ENCODE measurements at places on chromosomes 6 and 20. TPM values are rescaled to one million over a fixed set of nuclear protein-coding genes. Genes with fewer than 3 reads are reported as not detected.
A peak's percentile ranks its signal among the peaks of the same experiment; 100 is the strongest.

DNA sequence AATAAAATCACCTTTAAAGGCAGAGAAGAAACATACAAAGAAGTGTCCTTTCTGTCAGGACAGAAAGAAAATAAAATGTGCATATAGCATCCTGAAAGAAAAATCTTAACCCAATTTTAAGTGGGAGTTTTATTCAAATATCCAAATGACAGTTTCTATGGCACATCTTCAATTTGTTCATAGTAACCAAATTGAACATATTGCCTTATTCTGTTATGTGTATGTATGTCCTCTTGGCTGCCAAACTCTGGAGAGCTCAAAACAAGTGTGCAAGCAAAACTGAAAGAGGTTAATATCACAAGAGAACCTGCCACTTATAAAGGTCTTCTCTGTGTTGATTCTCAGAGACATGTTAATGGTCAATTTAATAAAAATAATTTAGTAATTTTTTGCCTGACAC, 334.7 kb downstream of the BCKDHB start:
- DNase-seq, result no peak

DNA sequence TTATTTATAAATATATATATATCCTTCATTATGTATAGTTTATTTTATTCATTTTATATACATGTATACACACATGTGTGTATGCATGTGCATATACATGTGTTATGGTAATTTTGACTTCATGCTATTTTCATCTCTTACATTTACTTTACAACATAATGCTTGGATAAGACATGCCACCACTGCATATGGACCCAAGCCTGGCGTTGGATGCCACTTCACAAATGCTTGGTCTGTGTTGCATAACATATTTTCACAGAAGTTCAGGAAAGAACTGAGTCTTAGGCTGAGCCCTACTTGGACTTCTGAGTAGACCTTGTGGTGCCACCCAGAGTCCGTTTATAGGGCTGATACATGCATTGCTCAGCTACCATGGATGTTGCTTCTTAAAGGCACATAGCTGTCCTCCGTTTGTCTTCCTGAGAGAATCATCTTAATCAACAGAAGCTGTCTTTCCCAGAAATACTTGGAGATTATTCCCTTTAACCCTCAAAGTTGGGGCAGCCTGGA, 337.8 kb downstream of the BTBD3 start:
- DNase-seq, result no peak

DNA sequence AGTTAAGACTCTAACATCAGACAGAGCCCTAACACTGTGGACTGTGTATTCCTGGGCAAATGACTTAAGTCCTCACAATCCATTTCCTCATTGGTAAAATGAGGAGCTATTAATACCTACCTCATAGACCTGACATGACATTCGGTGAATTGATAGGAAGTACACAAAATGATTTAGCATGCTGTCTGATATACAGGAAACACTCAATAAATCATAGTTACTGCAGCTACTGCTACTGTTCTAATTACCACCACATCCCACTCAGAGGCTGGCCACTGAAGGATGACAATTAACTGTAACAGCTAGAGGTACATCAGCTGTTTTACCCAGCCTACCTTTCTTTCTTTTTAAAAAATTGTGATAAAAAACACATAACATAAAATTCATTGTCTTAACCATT, 87.7 kb downstream of the PLCG1 start:
- DNase-seq, result no peak

DNA sequence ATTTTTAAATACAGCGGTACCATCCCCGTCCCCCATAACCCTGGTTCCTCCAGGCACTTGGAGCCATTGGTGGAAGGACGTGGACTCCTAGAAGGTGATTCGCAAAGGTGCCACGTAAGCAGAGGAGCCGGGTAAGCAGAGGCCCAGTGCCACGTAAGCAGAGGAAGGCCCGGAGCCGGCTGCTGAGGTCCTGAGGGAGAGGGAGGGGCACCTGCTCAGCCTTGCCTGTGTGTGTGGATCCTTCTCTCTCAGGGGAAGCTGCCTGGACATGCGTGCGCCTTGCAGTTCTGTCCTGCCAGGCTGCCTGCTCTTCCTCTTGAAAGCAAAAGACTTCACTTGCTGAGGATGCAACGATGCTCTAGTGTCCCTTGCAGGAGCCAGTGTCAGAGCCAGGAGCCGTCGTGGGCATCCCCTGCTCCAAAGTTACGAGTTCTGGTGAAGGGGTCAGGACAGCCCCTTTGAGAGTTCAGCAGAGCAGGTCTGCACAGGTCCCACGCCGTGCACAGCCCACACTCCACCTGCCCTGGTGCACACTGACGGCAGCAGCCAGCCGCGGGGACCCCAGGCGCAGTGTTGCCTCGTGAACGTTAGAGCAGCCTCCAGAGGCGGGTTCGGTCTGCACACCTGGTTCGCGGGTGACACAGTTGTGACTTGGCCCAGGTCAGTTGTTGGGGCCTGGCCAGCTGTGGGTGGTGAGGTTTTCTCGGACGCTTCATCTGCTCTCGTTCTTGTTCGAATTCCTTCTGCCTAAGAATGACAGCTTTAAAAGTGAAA, 1.9 kb upstream of the NKAIN4 start:
- DNase-seq, result no peak

GRCh38 chr6:166419286-166419685, 36.5 kb upstream of the MPC1 start:
- peak; percentile 75 for DNase-seq

DNA sequence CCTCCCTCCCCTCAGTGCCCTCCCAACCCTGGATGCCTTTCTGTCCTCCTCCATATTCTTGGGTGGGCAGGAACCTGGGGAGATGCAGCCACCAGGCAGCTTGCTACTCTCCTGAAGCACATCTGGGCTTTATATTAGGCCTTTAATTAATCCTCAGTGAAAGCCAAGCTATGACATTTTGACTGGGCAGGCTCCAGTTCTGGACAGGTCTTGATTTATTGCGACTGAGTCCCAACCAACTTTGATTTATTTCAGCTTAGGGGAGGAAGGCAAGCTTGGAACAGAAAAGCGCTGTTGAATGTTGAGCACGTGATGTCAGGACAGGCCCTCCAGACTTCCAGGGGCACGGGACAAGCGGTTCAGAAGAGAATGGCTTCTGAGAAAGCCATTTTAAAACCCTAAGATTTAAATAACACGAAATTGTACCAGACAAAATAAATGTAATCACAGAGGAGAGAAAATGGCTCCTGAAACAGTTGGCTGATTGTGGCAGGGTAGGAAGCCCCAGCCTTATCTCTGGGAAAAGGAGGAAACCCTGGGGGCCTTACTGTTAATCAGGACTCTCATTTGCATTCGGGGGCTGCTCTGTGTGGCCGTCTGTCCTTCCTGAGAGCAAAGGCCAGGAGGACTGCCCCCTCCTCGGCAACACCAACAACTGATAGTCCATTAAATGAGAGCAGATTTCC, 294.2 kb downstream of the FOXC1 start:
- DNase-seq, result no peak

DNA sequence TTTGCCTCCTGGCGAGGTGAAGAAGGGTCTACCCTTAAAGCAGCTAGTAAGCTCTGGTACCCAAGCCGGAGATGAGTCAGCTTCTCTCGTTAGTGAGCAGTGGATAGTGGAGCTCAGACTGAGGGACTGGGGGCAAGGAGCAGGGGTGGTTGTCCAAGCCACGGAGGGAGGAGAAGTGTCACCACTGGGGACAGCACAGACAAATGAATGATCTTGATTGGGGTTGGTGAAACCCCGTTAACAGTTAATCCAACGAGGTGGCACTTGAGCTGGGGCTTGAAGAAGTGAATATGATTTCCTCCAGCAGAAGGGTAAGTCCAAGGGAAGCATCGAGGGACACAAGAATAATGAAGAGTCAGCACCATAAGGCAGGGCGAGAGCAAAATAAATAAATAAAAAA, 43.0 kb downstream of the JARID2 start:
- DNase-seq, result no peak

DNA sequence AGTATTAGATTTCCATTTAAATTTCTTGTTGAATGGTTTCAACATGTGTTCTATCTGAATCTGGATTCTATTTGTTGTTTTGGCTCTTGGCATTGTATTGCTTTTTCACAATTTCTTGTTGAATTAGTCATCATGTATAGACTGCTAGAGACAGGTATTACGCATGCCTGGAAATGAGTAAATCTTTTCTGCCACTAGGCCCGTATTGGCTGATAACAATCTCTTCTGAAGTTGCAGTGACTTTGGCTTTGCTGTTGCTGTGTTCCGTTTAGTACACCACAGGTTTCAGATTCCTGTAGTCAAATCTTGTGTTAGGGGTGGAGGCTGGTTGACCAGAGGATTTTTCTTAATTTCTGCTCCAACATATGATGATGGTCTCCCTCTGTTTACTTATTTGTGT, 1339.4 kb downstream of the GRIK2 start:
- DNase-seq, result no peak

DNA sequence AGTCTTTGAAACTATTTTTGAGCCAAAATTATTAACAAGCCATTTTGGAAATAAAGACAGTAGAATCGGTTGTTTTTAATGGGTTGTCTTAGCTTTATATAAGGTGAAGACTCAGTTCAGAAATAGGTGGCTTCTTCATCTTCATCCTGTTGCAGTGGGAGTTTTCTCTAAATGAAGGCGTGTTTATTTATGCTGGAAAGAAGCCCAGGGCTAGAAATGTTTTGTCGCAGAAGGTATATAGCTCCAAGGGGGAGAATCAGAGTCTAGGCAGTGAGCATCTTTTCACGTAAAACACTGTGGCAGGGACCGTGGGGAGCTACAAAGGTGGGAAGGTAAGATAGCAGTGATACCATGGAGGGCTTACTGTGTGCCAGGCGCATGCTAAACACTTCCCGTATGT, 34.3 kb downstream of the FARS2 start:
- DNase-seq, result no peak

DNA sequence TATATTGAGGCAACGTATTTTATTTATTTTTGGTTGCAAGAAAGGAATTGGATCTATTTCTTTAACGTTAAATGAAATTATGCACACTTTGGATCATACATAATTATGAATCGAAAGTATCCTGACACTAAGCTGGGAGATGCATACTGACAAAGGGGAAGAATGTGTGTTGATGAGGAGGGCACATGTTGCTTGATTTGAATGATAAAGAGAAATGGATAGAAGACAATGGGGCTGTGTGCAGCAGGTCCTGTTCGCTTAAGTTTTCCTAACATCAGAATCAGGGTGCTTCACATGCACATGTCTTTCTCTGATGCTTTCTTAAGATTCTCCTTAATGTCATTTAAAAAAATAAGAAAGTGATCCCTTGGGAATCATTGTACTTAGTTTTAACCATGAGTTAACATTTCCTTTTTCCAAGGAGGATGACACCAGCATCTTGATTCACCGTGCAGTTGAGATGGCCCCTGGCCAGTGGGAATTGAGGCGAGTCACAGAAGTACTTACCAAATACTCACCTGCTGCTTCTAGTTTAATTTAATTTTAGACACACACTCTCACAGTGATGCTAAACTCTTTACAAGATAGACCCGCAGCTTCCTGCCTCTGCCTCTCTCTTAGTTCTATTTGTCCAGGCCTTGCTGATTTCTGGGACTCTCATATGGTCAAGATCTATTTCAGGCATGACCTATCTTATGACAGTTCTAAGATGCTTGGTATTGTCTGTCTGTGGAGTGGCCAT, 116.5 kb downstream of the CLIC5 start:
- DNase-seq, result peak; percentile 15

DNA sequence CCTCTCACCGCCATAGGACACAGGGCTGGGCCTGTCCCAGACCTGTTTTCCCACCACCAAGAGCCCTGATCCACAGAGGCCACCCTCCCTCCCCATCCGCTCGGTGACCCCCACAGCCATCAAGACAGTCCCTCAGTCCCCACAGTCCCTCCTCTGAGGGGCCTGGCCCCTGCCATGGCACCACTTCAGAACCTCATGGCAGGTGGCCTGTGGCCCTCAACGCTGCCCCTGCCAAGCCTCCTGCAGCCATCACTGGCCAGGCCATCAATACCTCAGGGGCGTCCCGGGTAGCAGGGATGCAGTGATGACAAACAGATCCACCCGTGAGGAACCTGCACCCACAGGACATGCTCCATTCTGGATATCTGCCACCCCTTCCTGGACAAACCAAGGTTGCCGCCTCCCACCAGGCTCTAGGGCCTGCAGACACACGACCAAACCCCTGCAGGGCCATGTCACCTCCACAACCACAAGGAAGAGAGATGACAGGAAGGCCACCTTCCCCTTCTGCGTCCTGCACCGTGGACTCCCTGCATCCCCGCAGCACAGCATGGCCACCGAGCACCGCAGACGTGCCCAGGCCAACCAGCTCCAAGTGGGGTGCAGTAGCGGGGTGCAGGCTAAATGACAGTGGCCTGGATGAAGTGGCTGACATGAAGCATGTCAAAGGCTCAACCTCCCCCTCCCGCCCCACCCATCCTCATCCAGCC, 14.0 kb downstream of the TAF4 start:
- DNase-seq, result no peak

GRCh38 chr6:73180763-73181619, 44.3 kb downstream of the KHDC1L start:
- peak; percentile 77 for DNase-seq

DNA sequence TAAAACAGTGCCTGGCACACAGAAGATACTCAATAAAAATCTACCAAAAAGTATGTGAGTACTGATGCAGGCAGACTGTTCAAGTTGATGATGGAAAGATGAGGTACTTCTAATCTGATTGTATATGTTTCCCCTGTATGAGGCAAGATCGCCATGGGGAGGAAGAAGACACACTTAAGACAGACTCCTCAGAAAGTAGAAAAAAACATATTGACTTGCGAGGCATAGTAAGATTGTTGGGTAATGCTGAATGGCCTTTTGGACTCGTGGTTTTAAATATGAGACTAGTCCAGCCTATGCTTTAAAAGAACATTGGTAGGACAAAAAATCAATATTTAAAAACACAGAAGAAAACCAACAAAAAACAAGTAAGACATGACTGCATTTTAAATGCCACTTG, 72.6 kb downstream of the SHPRH start:
- DNase-seq, result no peak

DNA sequence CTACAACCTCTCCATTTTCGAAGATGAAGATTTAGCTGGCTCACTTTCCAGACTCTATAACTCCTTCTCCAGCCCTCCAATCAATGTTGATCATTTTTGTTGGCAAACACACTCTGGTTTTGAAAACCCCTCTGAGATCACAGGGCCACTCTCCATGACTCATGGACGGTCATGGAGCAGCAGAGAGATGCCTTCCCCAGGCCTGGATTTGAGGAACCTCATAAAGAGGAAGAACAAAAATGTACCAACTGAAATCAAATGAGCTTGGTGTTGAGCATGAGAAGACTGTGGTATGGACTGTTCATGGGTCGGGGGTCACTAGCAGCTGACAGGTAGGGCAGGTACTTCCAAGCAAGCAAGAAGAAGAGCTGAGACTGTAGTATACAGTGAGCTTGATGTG, 112.8 kb upstream of the INSM1 start:
- DNase-seq, result no peak

- DNase-seq, result no peak
These were observed 33.3 kb downstream of the IRF4 start for GRCh38 chr6:424741-425417.

OPRM1 gene
- total RNA-seq, result not detected

UQCC2 gene
- total RNA-seq, result 48.7 TPM

ZNF311 gene
- total RNA-seq, result 0.71 TPM

CCM2L gene
- not detected for total RNA-seq

SF3B5 gene
- total RNA-seq, result 186 TPM

GSTA3 gene
- total RNA-seq, result not detected

All from LHCN-M2 (cell line).